CD4-positive, alpha-beta T cell treated with Interleukin-4 for 4 hours (primary cell): ENCODE measurements at places on chromosomes 3 and 15.

GRCh38 chr3:183907176-183907575, 22.5 kb upstream of the PARL start:
- no peak for DNase-seq

GRCh38 chr3:30539772-30540171, 66.6 kb upstream of the TGFBR2 start:
- DNase-seq, result no peak

- DNase-seq, result no peak
These were observed 81.4 kb upstream of the BCHE start for GRCh38 chr3:165918657-165918979.

- DNase-seq, result no peak
These were observed 157.2 kb downstream of the LRRC28 start for GRCh38 chr15:99408236-99409096.

DNA sequence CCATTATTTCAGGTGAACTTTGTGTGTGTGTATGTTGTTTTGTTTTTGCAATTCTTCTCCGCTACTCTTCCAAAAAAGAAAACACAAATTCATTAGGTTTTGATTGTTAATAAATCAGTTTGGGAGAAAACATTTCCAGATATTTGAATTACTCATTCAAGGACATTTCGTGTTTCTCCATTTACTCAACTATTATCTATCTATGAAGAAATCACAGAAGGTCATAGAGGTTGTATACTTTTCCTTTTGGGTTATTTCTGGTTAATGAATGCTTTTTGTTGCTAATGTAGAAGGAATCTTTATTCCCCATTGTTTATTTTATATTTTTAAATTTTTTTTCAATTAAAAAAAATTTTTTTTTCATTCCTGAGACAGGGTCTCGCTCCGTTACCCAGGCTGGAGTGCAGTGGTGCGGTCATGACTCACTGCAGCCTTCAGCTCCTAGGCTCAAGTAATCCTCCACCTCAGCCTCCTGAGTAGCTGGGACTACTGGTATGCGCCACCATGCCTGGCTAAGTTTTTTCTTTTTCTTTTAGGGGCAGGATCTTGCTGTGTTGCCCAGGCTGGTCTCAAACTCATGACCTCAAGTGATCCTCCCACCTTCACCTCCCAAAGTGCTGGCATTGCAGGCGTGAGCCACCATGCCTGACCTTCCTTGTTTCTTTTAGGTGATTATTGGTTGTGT, 28.4 kb downstream of the IGF1R start:
- DNase-seq, result no peak
